ENCODE measurements at places on chromosomes 16 and 17. TPM values are rescaled to one million over a fixed set of nuclear protein-coding genes. Genes with fewer than 3 reads are reported as not detected.

- no peak for DNase-seq
These were observed 104.6 kb downstream of the RPTOR start for GRCh38 chr17:80649200-80649644.

- no peak for DNase-seq
These were observed 58.4 kb upstream of the MARCHF10 start for GRCh38 chr17:62866471-62866870.

GRCh38 chr17:6669479-6670212 is 18.1 kb downstream of the C17orf100 start:
- no peak for DNase-seq

CHST4 gene
- total RNA-seq, result not detected

DNA sequence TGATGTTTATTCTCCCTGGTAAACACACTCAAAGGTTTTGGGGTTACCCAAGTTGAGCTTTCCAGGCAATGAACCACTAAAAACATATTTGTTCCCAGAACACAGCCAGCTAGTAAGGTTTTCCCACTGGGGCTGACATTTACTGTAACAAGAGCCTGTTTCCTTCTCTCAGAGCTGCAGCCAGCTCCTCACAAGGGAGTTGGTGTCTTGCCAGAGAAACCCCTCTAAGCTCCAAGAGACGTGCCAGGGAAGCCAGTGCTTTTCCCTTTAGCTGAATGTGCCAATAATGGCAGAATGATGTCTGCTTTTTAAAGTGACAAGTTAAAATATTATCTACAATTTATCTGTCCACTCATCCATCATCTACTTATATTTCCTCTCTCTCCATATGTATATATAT is 170.8 kb upstream of the RBFOX1 start:
- DNase-seq, result no peak

GRCh38 chr17:81491181-81491581 is 21.4 kb downstream of the ACTG1 start:
- DNase-seq, result no peak

LGALS9B gene
- total RNA-seq, result not detected

GRCh38 chr16:4328782-4329775 is 13.2 kb downstream of the GLIS2 start:
- no peak for DNase-seq

TBC1D3E gene
- total RNA-seq, result not detected

G6PC1 gene
- not detected for total RNA-seq

- peak; percentile 51 for DNase-seq
These were observed 469 bp downstream of the AMZ2 start for GRCh38 chr17:68248199-68248825.

- DNase-seq, result no peak
These were observed 213.2 kb upstream of the RPL38 start for GRCh38 chr17:73990290-73990689.

DNA sequence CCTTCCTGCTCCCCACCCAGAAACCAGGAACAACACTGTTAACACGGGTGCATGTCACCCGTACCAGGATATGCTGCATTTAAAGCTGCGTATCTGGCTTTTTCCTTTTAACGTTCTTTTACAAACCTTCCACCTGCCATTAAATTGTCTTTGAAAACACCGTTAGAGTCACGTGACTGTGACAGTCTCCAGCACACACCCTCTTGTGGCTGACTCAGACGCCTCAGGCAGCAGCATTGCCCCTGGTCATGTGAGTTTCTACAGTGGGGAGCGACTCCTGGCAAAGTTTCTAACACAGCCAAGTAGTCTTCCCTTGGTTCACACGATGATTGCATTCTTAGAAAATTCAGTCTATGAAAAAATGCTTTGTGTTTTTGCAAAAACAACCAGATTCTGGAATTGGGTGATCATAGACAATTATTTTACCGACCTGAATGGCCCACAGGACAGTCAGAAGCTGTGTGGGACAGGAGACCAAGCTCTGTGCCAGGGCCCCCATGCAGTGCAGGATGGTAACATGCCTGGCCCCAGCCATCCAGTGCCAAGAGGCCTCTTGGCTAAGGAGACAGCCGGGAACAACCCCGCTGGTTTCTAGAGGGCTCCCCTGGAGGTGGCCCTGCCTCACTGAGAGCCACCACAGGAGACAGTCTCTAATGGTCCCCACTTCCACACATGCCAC is 199.1 kb downstream of the KATNIP start:
- peak; percentile 42 for DNase-seq
